ENCODE measurements at places on chromosomes 1 and 21. TPM values are rescaled to one million over a fixed set of nuclear protein-coding genes. Genes with fewer than 3 reads are reported as not detected.

TDRD10 gene
- not detected for total RNA-seq

FCGR1A gene
- total RNA-seq: not detected

DUSP23 gene
- 29.5 TPM for total RNA-seq

RAB25 gene
- 3.4 TPM for total RNA-seq

PALMD gene
- 1.1 TPM for total RNA-seq

LRRC8C gene
- 14.9 TPM for total RNA-seq

RGS4 gene
- 14.4 TPM for total RNA-seq

CADM3 gene
- total RNA-seq: 2.2 TPM

PRMT6 gene
- total RNA-seq: 27.2 TPM

SCAMP3 gene
- 73.5 TPM for total RNA-seq

All from epithelial cell of alveolus of lung (primary cell).